ENCODE measurements at places on chromosomes 6 and 20. TPM values are rescaled to one million over a fixed set of nuclear protein-coding genes. Genes with fewer than 3 reads are reported as not detected.

Gene NHLRC1
- total RNA-seq = 4.1 TPM

Gene PPARD
- total RNA-seq = 14.0 TPM

Gene PLG
- not detected for total RNA-seq

Gene NKX2-2
- total RNA-seq = not detected

Gene BMP5
- not detected for total RNA-seq

Gene SNPH
- 13.3 TPM for total RNA-seq

Gene EPPIN
- not detected for total RNA-seq

Measured in hair follicle dermal papilla cell (primary cell).